ENCODE measurements at places on chromosomes 3 and 15.
A peak's percentile ranks its signal among the peaks of the same experiment; 100 is the strongest.

- no peak for DNase-seq
These were observed 78.2 kb upstream of the UMPS start for GRCh38 chr3:124652009-124652408.

DNA sequence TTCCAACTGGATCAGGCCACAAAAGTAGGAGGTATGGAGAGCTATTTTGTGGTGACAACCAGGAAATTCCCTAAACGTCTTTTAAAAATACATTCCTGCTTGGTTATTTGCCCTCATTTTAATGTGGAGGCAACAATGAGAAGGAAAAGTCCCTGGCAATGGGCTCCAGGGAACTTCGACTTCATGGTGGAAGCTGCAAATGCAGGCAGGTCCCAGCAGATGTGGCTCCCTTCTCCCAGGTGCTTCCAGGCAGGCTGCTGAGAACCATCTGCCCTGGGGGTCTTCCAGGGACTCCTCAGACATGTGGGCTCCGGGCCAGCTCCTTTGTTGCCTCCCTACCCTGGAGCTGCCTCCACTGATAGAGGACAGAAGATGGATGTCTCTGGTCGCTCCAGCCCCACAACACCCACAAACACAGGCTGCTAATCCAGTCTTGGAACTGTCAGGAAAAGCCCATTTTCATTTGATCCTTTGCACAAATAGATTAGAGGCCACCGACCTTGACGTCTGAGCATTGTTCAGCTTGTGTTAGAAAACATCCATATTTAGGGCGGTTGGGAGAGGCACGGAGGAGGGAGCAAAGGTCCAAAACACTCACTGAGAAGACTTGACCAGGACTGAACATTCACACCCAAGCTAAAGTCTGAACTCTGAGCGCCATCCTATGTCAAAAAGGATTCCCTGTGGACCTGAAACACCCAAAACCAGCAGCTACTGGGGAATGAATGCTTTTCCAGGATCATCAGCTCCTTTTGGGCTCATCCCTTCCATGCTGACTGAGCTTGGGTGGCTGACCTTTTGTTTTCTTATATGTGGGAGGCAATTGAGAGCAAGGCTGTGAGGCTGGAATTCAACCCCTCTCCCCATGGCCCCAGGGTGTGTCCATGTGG lies 30.2 kb upstream of the SLCO2A1 start:
- no peak for DNase-seq

GRCh38 chr15:92714077-92714476 lies 58.5 kb upstream of the FAM174B start:
- DNase-seq, result no peak

DNA sequence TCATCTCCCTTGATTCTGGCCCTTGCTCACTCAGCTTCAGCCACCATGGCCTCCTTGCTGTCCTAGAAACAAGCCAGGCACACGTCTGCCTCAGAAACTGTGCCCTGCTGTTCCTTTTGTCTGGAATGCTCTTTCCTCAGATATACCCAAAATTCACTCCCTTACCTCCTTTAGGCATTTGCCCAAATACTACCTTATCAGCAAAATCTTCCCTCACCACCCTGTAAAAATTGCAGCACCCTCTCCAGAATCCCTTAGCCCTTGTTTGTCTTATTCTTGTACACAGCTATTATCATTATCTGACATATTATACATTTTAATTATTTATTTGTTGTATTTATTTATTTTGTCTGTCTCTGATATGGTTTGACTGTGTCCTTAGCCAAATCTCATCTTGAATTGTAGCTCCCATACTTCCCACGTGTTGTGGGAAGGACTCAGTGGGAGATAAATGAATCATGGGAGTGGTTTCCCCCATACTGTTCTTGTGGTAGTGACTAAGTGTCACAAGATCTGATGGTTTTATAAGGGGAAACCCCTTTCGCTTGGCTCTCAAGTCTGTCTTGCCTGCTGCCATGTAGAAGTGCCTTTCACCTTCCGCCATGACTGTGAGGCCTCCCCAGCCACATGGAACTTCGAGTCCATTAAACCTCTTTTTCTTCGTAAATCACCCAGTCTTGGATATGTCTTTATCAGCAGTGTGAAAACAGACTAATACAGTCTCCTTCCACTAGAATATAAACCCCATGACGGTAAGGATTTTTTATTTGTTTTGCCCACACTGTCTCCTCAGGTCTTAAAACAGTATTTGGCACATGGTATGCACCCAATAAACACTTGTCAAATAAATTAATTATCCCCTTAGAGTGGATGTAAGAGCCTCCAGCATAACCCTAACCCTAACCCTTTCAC lies 60.0 kb upstream of the STT3B start:
- no peak for DNase-seq

- DNase-seq, result no peak
These were observed 1.5 kb downstream of the ABCC5 start for GRCh38 chr3:184016169-184016570.

DNA sequence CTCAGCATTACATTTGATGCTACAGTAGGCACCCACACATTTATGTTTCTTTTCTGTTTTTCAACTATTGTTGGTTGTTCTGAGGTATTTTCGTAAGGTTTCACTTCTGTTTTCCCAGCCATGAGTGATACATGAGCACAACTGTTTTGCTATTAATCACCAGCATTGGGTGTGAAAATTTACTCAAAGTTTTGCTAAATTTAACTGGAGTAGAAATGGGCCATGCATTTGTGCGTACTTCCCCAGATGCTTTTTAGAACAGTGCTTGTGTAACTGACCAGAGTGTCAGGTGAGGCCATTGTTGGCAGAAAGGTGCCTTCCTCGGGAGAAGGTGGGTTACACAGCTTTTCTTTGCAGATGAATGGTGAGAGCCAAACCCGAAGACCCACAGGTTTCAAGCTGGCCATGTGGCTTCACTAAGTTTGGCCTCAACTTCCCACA lies 70.4 kb downstream of the ST6GAL1 start:
- no peak for DNase-seq

DNA sequence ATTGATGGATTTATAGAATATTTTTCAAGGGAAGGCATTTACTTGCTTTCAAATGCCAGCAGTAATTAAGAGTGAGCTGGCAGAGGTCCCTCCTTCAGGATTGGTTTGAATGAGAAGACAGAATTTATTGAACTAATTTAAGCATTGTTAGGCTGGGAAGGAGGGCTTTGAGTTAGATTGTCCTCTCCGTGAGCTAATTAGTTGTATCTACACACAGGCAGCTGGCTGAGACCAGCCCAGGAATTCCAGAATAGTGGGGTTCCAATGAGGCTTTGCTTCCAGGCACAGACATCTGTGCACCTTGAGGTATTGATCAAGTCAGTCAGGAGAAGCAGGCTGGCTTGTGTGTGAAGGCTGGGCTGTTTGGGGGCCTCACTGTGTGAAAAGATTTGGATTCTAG lies 124.0 kb upstream of the WNT5A start:
- no peak for DNase-seq

GRCh38 chr15:31161951-31162350 lies 60.4 kb upstream of the TRPM1 start:
- DNase-seq, result no peak

DNA sequence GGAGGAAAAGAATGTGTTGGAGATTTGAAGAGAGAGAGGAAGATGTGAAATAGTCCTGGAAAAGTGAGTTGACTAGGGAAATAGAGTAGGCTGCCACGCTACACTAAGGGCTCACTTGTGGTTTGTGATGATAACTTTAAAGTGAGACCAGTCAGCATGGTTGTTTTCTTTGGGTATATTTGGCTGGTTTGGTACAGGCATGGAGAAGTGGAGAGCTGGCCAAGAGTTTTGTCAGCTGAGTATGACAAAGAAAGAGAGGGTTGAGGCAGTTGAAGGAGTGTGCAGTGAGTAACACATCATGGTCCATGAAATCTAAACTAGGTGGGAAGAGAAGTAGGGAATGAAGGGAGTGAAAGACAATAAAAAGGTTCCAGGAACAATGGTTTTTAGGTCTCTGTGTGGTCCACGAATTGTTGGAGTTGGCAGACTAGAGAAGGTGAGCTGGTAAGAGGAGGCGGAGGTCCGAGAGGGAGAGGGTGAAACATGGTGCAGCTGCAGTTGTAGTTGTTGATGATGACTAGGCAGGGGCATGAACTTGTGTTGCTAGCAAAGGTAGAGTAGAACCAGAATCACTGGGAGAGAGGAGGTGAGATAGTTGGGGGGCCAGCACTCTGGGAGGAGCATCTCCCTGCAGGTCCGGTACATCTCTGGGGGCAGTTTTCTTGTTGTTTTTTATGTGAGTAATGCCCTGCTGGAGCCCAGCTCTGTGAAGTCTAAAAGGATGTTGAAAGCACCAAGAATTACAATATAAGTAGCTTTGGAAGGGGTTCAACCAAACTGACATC lies 21.0 kb downstream of the ZNF80 start:
- no peak for DNase-seq

GRCh38 chr3:123859177-123859576 lies 25.0 kb downstream of the MYLK start:
- DNase-seq, result peak; percentile 32

- DNase-seq, result no peak
These were observed 40.1 kb downstream of the OXNAD1 start for GRCh38 chr3:16305111-16305541.

DNA sequence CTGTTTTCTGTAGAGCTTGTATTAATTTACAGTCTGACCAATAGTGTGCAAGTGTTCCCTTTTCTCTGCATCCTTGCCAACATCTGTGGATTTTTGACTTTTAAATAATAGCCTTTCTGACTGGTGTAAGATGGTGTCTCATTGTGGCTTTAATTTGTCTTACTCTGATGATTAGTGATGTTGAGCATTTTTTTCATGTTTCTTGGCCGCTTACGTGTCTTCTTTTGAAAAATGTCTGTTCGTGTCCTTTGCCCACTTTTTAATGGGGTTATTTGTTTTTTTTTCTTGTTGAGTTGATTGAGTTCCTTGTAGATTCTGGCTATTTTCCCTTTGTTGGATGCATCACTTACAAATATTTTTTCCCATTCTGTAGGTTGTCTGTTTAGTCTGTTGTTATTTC lies 7.6 kb upstream of the ACOX2 start:
- DNase-seq, result peak; percentile 63

DNA sequence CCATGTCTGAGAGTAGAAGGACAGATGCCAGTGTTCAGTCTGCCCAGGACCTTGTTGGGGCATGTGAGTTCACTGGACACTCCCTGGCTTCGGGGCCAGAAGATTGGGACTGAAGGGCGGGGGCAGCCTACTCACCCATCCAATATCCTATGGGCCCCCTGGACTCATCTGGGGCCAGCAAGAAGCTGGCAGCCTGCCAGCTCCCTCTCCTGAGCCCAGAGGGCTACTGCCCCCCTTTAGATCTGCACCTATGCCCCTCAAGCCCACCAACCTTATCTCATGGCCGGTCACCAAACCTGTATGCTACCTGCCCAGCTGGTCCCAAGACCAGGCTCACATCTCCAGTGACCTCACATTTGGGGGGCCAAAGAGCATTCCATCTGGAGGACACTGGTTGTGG lies 8.1 kb downstream of the PTH1R start:
- no peak for DNase-seq

DNA sequence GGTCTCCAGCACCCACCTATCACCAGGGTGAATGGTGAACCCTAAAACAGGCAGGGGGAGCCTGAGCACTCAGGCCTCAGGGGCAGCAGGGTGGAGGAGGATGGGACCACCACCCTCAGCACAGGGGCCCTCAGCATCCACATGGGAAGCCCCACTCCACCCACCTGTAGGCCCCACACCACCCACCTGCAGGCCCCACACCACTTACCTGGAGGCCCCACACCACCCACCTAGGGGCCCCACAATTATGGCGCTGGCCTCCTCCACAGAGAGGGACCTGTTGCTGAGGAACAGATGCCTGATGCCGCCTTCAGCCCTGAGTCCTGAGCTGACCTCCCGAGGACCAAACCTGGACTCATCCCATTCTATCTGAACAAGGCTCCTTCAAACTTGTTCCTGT lies 46.7 kb downstream of the HMCES start:
- DNase-seq, result no peak

- DNase-seq, result no peak
These were observed 1.0 kb downstream of the PDE12 start for GRCh38 chr3:57557085-57557537.

- DNase-seq, result no peak
These were observed 14.2 kb downstream of the CPA3 start for GRCh38 chr3:148879256-148879655.

DNA sequence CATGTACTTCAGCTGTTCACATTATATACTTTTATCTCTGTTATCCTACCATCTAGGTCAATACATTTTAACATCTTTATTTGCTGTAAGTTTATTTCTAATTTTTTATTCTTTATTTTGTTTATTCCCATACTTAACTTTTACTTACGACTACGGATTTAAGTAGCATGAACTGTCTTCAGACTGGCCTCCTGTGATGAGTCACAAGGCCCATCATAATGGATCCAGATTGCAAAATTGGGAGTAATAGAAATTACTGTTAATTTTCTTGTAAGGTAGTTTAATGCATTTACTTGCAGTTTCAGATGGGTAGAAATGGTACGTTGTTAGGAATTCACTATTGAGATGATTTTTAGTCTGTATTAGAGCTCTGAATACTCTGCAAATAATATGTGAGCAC lies 45.9 kb downstream of the PPARG start:
- no peak for DNase-seq

DNA sequence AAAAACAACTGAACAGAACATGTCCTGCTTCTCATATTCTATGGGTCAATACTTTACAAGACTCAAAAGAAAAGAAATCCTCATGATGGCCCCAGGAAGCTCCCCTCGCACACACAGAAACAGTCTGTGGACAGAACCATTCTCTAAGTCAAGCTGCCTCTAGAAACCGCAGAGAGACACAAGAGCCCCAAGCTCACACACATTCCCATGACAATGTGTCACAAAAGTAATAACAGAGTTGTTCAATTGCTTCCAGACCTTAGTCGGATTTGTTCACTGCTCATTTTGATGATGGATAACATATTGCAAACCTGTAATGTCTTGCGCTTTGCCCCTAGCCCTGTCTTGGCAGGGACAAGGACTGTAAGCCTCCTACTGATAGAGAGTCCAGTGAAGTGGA lies 60.9 kb downstream of the UMPS start:
- peak; percentile 91 for DNase-seq

GRCh38 chr3:14357463-14357862 lies 44.9 kb upstream of the SLC6A6 start:
- no peak for DNase-seq

DNA sequence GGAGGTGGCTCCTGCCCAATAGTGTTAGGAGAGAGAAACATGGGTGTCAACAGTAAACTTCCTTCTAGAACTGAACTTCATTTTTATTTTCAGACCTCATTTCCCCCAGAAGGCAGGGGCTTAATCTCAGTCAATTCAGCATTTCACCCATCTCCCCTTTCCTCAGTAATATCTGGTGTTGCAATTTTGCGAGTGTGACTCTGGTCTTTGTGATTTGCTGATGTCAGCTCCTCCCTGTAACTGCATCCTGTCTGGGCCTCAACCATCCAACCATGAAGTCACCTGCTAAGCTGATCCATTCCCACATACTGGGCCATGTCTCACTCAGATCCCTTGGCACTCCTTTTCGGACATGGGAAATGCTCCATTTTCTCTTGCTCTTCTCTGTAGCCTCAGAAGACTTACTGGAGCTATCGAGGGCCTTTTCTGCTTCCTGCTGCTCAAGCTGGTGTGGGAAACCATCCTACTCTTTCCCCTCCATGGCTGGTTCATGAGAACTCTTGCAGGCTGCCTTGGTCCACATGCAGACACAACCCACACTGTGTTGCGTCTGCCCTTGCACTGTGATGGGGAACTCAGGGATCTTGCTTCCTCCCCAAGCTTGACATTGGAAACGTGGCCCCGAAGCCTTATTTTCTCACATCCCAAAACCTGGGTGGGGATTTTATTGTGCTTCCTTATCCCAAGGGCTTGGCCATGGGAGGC lies 24.6 kb downstream of the CCR4 start:
- no peak for DNase-seq

- no peak for DNase-seq
These were observed 6.2 kb downstream of the SLC41A3 start for GRCh38 chr3:126077754-126078153.

- DNase-seq, result no peak
These were observed 83.3 kb downstream of the IGF2BP2 start for GRCh38 chr3:185741586-185741985.
